DMS79 (cell line): ENCODE measurements at places on chromosomes 11 and 22.

DNA sequence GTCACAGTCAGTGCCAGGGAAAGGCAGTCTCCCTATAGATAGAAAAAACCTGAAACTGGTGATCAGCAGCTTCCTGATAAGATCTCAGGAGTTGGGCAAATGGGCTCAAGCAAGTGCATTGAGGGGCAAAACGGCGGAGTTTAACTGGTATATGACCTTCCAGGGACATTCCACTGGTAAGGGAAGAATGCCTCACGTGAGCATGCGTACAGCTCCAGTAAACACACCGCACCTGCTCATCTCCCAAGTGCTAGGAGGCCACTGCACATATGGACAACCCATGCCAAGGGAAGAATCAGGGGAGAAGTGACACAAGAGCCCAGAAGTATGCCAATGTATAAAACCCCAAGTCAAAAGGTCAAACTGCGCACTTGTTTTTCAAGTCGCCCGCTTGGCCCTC lies 11.6 kb downstream of the HEPHL1 start:
- no peak for DNase-seq

GRCh38 chr22:46612341-46612903 lies 7.8 kb upstream of the GRAMD4 start:
- no peak for DNase-seq

DNA sequence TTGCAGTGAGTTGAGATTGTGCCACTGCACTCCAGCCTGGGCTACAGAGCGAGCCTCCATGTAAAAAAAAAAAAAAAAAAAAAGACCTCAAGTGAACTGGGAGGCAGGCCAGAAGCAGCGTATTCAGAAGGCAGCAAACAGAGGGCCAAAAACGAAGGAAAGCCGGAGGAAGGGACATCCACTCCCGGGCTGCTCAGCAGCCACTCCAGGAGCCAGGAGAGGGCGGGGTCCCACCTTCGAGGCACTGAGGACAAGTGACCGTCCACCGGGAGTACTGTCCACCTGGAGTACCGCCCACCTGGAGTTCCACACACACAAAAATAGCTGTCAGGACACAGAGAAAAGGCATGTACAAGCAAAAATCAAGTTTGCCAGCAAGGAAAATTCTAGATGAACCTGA lies 5.5 kb downstream of the TOLLIP start:
- DNase-seq = no peak

GRCh38 chr11:86515297-86516094 lies 140.8 kb downstream of the CCDC81 start:
- peak; percentile 35 for DNase-seq

DNA sequence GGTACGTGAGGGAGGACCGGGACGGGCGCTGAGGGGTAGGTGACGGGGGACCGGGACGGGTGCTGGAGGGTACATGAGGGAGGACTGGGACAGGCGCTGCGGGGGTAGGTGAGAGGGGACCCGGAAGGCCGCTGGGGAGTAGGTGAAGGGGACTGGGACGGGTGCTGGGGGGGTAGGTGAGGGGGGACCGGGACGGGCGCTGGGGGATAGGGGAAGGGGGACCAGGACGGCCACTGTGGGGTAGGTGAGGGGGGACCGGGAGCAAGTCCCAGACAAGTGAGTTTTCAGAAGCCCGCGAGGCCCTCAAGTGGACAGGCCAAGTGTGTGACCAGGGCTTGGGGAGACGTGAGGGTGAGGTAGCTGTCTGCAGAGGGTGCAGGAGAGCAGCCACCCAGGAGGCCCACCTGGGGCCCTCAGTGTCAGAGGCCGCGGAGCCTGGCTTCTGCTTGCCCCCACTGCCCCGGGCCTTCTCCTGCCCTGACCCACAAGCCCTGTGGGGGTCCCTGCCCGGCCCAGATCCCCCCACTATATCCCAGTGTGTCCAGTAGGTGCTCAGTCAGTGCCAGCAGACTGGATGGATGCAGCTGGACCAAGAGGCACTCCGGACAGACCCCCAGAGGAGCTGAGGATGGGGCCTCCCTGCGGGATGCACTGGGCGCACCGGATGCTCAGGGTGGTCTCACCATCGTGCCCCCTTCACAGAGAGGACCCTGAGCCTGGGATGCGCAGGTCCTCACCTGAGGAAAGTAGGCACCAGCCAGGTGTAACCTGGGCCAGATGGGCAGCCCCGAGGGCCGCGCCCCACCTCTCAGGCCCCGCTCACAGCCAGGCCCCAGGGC lies 44.2 kb upstream of the TH start:
- DNase-seq = no peak

DNA sequence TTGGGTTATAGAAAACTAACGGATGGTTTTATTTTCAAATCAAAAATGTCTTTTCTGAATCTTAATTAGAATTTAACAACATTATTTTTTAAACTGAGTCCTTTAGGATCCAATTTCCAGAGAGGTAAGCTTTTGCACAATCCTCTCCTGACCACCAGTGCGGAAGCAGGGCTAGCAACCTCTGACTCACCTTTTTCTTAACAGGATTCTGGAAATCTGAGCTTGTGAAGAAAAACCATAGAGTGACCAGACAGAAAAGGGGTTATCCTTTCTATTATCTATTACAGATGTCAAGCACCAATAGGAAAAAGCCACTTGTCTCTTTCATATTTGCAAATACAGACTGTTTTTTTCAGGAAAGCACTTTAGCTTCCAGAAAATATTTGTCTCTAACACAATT lies 25.3 kb downstream of the ALG9 start:
- no peak for DNase-seq

DNA sequence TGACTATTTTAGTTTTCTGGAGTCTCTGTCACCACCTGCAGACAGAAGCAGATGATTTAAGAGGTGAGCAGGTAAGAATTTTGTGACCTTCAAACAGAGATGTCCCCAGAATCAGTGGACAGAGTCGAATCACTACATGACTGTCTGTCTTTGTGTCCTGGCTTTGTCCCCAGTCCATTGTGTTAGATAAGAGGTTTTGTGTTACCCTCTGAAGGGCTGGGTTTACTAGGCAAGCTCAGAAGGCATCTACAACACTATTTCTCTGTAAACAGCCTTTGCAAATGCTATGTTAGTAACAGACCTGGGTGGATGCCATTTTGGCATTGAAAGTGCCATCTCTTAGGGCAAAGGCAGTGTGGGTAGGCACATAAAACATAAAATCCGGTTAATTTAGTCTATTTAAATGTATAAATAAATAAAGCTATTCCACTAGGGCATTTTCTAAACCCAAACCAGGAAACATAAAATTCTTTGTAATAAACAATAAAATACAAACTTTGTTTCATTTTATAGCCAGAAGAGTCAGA lies 40.3 kb upstream of the CADM1 start:
- DNase-seq = no peak

- DNase-seq = no peak
Measured at GRCh38 chr11:58177409-58178054, 11.3 kb upstream of the OR9Q2 start.

DNA sequence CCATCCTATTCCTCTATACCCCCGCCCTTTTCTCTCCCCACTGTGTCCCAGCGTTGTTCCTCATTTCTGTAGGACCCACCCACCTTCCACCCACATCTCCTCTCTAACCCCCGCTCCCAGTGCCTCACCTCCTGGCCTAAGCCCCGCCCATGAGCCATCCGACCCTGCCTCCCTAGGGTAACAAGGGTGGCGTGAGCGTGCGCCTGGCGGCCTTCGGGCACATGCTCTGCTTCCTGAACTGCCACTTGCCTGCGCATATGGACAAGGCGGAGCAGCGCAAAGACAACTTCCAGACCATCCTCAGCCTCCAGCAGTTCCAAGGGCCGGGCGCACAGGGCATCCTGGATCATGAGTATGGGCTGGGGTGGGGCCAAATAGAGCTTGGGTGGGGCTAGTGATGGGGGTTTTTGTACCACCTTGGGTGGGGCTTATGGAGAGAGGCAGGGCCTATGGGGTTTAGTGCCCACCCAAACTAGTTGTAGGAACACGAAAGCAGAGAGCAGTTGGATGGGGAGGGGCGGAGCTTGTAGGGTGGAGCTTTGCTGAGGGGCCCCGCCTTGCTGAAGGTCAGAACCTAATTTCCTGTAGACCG lies 4.5 kb downstream of the INPP5J start:
- DNase-seq = no peak

GRCh38 chr22:49929211-49929979 lies 11.0 kb downstream of the CRELD2 start:
- no peak for DNase-seq

DNA sequence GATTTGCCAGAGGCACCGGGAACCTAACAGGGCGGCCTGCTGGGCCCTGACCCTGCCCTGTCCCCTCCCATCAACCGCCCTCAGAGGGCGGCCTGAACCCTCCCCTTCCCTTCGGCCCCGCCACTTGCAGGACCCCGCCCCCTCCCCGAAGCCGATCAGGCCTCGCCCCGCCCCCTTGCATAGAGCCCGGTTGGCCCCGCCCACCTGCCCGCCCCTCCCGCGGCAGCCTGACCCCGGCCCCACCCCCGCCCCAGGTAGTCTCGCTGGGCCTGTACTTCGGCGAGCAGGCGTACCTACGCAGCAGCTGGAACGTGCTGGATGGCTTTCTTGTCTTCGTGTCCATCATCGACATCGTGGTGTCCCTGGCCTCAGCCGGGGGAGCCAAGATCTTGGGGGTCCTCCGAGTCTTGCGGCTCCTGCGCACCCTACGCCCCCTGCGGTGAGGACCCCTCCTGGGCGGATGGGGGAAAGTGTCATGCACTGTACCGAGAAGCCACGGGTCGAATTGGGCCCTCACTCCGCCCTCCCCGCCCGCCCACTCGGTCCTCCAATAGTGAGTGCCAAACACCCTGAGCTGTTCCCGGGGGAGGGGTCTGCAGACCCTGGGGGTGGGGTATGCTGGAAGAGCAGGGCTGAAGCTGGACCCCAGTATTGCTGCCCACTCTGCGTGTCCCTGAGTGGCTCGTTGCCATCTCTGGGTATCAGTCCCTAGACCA lies 94.1 kb downstream of the CACNA1I start:
- DNase-seq = no peak

GRCh38 chr11:27291954-27292636 lies 70.9 kb downstream of the CCDC34 start:
- no peak for DNase-seq

- no peak for DNase-seq
Measured at GRCh38 chr11:12343526-12343925, 33.8 kb upstream of the PARVA start.

- DNase-seq = no peak
Measured at GRCh38 chr11:80798174-80798573, 1357.3 kb upstream of the TENM4 start.

DNA sequence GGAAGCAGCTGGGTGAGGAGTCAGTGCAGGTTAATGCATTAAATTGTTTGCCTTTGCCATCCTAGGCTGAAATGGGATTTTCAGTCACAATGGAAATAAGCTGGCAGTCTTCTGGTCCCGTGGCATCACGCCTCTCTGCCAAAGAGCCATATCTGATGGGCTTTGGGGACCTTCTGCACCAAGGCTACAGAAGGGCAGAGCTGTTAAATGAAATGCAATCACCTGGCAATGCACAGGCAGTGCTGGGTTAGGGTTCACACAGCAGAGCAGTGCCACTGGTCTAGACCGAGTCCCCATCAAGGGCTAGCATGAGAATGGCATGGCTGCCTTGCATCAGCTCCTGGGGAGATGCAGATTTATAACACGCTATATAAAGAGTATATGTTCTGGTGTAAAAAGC lies 749.2 kb downstream of the NTM start:
- no peak for DNase-seq

GRCh38 chr11:76071090-76071489 lies 135.2 kb downstream of the WNT11 start:
- no peak for DNase-seq

DNA sequence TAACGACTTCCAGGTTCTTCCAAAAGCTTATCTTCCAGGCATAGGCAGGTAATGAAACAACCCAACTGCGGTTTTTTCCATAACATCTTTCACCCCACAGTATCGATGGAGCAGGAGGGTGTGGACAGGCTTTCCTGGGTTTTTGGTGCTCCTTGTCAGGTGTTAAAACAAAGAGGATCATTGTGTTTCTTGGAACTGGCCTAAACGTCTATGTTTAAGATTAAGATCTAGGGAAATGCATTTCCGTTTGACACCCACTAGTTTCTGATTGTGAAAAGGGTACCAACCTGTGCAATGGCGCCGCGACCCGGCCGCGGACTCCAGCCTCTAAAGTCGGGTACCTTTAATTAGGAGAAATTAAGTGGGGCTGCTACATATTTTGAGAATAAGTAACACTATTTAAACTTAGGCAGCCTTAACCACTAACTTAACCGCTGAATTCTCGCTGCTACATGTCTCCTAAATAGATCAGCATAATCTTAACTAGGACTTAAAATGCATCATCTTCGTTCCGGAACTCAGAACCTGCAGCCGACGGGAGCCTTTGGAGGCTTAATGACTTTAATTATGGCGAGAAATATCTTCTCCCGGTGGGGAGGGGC lies 31.5 kb downstream of the C22orf31 start:
- DNase-seq = no peak

DNA sequence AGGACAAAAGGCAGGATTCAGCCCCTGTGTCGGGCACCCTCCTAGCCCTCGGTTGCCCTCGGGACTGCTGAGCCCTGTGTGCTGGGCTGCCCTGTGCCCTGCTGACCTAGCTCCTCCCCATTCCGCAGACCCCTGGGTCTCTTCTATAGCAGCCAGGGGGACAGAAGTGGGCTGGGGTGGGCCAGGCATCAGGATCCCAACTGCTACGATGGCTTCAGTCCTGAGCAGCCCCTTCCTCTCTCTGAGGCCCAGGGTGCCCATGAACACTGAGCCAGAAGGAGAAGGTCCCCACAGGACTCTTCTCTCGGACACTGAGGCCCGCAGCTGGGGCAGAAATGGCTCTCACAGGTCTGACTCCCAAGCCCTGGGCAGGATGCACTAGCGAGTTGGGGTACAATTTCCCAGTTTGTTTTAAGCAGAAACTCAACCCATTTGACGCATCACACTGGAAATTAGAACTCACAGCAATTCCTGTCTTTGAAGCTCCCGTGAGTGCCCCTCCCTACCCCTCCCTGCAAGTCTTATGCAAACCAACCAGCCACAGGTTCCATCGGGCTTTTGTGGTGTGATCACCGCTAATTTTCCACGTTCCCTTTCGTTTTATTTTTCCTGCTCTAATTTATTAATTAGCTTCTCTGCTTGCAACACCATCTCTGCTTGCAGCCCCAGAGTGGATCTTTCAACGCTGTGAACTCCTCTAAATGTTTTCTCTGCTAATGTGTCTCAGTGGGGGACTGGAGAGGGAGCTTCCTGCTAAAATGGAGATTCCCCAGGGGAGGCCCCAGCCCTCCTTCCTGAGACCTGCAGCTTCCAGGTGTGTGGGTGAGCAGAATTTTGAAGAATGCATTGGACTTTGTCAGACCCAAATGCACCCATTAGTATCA lies 56.7 kb downstream of the PHF21B start:
- no peak for DNase-seq
